Vagina (tissue), 2 donors: ENCODE measurements at places on chromosomes 2 and 18. TPM values are rescaled to one million over a fixed set of nuclear protein-coding genes. Genes with fewer than 3 reads are reported as not detected.

MC5R gene
- 0.74 TPM for total RNA-seq

PARD3B gene
- 12.3 TPM for total RNA-seq

SERPINB4 gene
- 77.3 TPM for total RNA-seq

TBR1 gene
- total RNA-seq: not detected

CHRNA1 gene
- total RNA-seq: not detected

AQP12B gene
- not detected for total RNA-seq

DNA sequence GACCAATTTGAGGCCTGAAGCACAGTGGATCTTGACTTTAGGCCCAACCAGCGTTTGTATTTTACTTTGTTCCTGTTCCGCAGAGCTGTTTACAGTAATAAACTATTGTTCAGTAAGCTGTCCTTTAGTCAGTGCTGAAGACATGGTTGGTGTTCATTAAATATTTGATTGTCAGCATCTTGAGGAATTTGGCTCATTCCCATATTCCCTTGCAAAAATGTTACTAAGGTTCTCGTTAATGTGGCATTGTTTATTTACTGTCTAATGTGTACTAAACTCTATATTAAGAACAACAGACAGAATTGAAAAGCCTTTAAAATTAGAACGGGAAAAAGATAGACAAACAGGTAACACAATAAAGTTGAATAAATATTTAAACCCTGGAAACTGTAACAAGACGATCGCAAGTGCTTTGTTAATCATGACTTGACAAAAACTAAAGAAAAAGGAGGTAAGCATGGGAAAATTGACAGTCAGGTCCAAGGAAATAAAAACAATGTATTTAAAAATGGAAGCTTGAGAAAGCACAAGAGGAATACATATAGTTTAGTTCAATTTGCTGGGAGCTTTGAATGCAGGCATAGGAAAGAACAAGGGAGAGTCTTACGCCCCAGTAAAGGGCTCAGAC, 1060.8 kb upstream of the CRIM1 start:
- H3K4me3 ChIP-seq: no peak overlapping the region
- H3K27ac ChIP-seq: no peak overlapping the region
- peaks cover 14% of the 10 kb centered on the region for H3K4me1 ChIP-seq

DNA sequence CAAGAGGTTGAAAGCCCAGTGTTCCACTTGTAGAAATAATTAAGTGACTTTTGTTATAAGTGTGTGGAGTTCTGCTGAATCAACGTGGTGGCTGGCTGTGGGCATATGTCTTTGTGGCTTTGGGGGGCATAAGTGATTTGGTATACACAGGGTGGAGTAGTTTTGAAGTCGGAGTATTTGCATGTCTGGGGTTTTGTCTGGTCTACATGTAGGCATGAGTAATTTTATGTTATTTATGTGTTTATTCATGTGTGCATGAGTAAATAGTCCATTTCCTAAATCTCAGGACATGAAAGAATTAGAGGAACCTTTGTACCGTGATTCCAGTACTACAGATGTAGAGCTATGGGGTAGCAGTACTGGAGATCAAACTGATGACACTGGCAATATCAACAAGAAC, 179.7 kb downstream of the DYSF start:
- no peaks in the 10 kb centered on the region for H3K27me3 ChIP-seq
- no peak for DNase-seq
- no peak overlapping the region for H3K27ac ChIP-seq
- H3K36me3 ChIP-seq: no peaks in the 10 kb centered on the region
- no peaks in the 10 kb centered on the region for H3K4me1 ChIP-seq

GRCh38 chr2:32061973-32062861, 1.1 kb upstream of the SPAST start:
- peaks cover 26% of the 10 kb centered on the region for H3K4me1 ChIP-seq
- peak overlapping the region; percentile 86 for H3K27ac ChIP-seq
- no peak for DNase-seq
- H3K4me3 ChIP-seq: peak overlapping the region; percentile 95

DNA sequence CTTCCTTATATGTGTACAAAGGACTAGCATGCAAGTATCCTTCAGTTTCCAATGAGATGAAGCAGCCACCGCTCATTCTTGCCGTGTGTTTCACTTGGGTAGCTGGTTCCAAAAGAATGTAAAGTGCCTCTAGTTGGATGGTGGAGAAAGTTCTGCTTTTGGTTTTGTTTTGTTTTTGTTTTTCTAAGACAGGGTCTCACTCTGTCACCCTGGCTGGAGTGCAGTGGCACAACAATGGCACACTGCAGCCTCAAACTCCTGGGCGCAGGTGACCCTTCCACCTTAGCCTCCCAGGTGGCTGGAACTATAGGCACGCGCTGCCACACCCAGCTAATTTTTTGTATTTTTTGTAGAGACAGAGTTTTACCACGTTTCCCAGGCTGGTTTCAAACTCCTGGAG, 8.3 kb downstream of the ANXA4 start:
- H3K27ac ChIP-seq: peak overlapping the region; percentile 28
- peaks cover 53% of the 10 kb centered on the region for H3K4me1 ChIP-seq

DNA sequence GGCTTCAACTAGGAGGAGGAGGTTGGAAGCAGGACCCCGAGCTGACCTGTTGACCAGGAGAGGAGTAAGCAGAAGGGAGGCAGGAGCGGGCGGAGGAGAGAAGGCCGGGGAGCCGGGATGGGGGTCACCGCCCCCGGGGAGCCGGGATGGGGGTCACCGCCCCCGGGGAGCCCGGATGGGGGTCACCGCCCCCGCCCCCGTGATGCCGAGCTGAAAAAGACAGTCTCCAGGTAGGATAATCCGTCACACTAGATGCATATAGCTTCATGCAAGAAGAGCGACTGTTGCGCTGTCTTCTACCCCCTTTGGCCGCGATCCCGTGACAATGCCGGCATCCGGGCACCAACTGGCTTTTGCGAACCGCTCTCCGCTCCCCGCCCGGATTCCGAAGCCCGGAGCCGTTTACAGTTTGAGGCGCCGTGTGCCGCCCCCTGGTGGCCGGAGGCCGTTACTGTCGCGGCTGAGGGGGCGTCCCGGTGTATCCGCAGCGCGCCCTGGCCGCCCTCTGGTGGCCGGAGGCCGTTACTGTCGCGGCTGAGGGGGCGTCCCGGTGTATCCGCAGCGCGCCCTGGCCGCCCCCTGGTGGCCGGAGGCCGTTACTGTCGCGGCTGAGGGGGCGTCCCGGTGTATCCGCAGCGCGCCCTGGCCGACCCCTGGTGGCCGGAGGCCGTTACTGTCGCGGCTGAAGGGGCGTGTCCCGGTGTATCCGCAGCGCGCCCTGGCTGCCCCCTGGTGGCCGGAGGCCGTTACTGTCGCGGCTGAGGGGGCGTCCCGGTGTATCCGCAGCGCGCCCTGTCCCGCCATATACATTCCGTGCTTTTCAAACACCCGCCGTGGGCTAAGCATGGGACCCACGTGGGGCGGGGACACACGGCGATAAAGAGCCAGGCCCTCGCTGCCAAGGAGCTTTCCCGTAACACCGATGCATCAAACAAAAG, 89.6 kb downstream of the ACTR3 start:
- DNase-seq: no peak
- no peaks in the 10 kb centered on the region for H3K4me1 ChIP-seq
- H3K27ac ChIP-seq: no peak overlapping the region
- no peaks in the 10 kb centered on the region for H3K27me3 ChIP-seq
- H3K36me3 ChIP-seq: no peaks in the 10 kb centered on the region

- no peaks in the 10 kb centered on the region for H3K27me3 ChIP-seq
- no peak for DNase-seq
- no peak overlapping the region for H3K4me3 ChIP-seq
- no peaks in the 10 kb centered on the region for H3K36me3 ChIP-seq
- no peak overlapping the region for H3K27ac ChIP-seq
Measured at GRCh38 chr2:126599062-126599461, 56.9 kb upstream of the GYPC start.

DNA sequence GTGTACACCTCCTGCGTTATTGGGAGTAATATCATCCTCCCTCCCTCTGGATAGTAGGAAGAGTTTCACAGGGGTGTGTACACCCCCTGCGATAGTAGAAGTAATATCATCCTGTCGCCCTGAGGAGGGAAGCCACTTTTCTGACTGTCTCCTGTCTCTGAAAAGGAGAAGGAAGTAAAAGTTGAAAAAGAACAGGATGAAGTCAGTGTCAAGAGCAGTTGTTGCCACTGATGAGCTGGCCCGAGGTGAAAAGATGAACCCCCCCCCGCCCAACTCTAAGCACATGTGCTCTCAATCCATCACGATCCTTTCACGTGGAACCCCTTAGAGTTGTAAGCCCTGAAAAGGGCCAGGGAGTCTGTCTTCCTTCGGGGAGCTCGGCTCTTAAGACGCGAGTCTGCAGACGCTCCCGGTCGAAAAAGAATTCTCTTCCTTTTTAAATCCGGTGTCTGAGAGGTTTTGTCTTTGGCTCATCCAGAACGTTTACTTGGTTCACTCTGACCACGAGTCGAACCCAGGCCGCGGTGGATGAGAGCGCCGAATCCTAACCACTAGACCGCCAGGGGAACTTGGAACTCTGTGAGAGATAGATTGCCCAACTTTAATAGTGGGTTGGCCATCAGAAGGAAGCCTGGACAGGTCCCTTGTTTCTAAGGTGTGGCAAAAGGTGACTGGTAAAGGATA, 22.4 kb upstream of the NAGK start:
- H3K4me3 ChIP-seq: no peak overlapping the region
- DNase-seq: no peak
- no peaks in the 10 kb centered on the region for H3K27me3 ChIP-seq
- no peaks in the 10 kb centered on the region for H3K4me1 ChIP-seq
- no peaks in the 10 kb centered on the region for H3K36me3 ChIP-seq

- H3K27ac ChIP-seq: no peak overlapping the region
- DNase-seq: no peak
- no peaks in the 10 kb centered on the region for H3K4me1 ChIP-seq
- H3K27me3 ChIP-seq: no peaks in the 10 kb centered on the region
Measured at GRCh38 chr2:25032094-25032493, 9.8 kb upstream of the EFR3B start.

DNA sequence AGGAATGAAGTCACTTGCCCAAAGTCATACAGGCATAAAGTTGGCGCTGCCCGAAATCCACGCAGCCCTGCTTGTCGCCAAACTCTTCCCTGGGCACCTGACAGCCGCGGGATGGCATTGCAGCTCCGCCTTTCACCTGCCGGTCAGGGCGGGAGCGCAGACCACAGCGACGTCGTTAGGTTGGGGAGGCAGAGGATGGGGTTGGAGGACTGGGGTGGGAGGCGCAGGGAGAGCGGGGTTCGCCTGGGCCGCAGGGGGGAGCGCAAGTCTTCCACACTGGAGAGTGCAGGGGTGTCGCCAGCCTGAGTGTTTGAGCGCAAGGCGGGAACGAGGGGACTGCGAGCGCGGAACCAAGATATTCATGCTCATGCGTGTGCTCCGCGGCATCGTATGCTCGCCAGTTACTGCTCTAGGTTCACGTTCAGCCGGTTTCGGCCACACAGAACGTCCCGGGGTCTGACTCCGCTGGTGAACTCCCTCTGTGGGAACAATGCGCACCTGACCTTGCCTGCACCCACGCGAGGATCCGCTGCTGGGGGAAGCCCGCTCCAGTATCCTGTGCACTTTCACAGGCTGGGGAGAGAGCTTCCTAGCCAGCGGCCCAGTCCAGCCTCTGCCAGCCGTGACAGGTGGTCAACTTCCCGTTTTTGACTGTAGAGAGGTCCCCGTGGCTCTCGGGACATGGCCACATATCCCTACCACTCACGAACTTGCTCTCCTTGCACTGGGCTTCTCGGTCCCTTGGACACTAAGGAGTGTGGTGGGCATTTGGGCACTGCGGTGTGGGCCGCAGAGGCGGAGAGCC, 767 bp upstream of the NPPC start:
- no peak for DNase-seq
- H3K4me3 ChIP-seq: peak overlapping the region; percentile 55
- H3K36me3 ChIP-seq: no peaks in the 10 kb centered on the region

GRCh38 chr2:223959688-223960087, 2.4 kb downstream of the MRPL44 start:
- no peak overlapping the region for H3K4me3 ChIP-seq
- H3K27ac ChIP-seq: no peak overlapping the region
- H3K27me3 ChIP-seq: no peaks in the 10 kb centered on the region
- no peak for DNase-seq
- peaks cover 72% of the 10 kb centered on the region for H3K4me1 ChIP-seq
